ENCODE measurements at places on chromosomes 2 and 18.
A peak's percentile ranks its signal among the peaks of the same experiment; 100 is the strongest.

DNA sequence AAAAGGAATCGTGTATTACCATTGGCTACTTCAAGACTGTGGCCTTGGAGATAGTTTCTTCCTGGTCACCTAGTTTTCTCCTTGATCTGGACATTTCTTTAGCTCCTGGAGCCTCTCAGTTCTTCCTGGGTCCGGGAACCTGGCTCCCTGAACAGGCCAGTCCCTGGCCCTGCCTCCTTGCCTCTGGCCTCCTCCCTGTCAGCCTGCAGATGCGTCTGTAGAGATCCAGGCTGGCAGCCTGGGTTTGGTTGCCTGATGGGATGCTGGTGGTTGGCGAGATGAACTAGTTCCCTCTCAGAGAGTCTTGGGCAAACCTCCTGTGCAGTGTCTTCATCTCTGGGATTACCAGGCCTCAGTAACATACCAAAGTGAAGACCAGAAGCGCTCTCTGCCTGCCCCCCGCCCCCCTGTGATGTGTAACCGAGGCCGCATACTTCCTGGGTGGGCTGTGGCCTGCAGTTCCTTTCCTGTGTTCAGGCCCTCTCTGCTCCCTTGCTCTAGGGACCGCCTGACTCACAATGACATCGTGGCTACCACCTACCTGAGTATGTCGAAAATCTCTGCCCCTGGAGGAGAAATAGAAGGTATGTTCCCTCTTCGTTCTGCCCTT is 85.4 kb downstream of the DYSF start:
- DNase-seq: no peak

- no peak for DNase-seq
Observed at GRCh38 chr18:10274301-10274700, 180.1 kb upstream of the APCDD1 start.

GRCh38 chr2:207750345-207750744 is 19.4 kb downstream of the FZD5 start:
- DNase-seq: peak; percentile 41

DNA sequence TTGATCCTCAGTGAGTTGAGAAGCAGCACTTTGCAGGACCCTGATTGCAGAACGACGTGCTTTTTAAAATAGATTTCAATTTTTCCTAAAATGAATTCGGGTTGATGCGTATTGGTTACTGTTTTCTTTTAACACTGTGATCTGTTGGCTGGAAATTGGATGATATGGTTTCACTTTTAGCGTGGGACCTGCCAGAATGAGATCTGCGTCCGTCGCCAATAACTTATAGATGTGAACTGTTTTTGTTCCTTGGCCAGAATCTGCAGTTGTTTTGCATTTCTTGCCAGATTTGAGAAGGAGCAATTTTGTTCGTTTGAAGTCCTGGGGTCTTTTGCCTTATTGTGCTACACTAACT is 703 bp downstream of the UGGT1 start:
- DNase-seq: no peak
